ENCODE measurements at places on chromosomes 4 and X. TPM values are rescaled to one million over a fixed set of nuclear protein-coding genes. Genes with fewer than 3 reads are reported as not detected.

- no peak overlapping the region for H3K4me3 ChIP-seq
- no peak for DNase-seq
- H3K27ac ChIP-seq: no peak overlapping the region
- H3K36me3 ChIP-seq: no peaks in the 10 kb centered on the region
- no peaks in the 10 kb centered on the region for H3K4me1 ChIP-seq
Measured at GRCh38 chr4:67988991-67989390, 25.7 kb upstream of the TMPRSS11A start.

The HTR2C gene
- polyA plus RNA-seq: 0.08 TPM

- no peak overlapping the region for H3K4me3 ChIP-seq
- H3K27ac ChIP-seq: no peak overlapping the region
- DNase-seq: no peak
- H3K4me1 ChIP-seq: no peaks in the 10 kb centered on the region
- no peaks in the 10 kb centered on the region for H3K27me3 ChIP-seq
- H3K36me3 ChIP-seq: no peaks in the 10 kb centered on the region
Measured at GRCh38 chr4:111695677-111696076, 449.6 kb upstream of the FAM241A start.

The ABCG2 gene
- 4.3 TPM for polyA plus RNA-seq

DNA sequence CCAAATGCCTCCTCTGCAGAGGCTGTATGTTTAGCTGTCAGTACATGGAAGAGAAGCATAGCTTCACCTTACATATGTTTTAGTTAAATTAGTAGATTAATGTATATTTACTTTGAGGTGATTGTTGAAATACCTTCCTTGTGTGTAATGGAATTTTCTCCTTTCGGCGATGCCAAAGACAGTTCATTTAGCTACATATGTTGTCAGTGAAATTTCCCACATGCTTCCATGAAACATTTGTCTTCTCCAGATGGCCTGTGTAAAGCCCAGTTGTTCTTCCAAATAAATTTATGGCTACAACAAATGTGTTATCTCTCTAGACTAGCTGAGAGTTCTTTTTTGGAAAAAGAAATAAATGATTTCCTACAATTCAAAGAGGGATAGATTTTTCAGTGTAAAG is 95.2 kb downstream of the GPAT3 start:
- no peaks in the 10 kb centered on the region for H3K36me3 ChIP-seq
- peaks cover 7% of the 10 kb centered on the region for H3K4me1 ChIP-seq
- H3K4me3 ChIP-seq: no peak overlapping the region
- DNase-seq: no peak

DNA sequence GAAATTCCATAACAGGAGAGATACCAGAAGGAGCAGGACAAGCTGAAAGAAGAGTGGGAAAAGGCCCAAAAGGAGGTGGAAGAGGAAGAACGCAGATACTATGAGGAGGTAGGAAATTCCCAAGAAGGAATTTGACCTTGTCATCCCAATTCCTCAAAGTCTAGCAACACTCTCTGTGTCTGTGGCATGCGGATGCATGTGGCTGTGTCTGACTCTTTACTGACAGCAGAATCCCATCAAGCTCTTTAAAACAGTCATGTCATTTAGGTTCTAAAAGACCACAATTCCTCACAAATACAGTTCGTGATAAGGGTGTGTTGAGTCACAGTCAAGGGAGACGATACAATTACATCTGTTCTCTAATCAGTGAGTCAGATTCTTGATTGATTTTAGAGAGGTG is 68.5 kb downstream of the PHOX2B start:
- DNase-seq: no peak
- no peaks in the 10 kb centered on the region for H3K27me3 ChIP-seq
- no peaks in the 10 kb centered on the region for H3K4me1 ChIP-seq
- H3K4me3 ChIP-seq: no peak overlapping the region

DNA sequence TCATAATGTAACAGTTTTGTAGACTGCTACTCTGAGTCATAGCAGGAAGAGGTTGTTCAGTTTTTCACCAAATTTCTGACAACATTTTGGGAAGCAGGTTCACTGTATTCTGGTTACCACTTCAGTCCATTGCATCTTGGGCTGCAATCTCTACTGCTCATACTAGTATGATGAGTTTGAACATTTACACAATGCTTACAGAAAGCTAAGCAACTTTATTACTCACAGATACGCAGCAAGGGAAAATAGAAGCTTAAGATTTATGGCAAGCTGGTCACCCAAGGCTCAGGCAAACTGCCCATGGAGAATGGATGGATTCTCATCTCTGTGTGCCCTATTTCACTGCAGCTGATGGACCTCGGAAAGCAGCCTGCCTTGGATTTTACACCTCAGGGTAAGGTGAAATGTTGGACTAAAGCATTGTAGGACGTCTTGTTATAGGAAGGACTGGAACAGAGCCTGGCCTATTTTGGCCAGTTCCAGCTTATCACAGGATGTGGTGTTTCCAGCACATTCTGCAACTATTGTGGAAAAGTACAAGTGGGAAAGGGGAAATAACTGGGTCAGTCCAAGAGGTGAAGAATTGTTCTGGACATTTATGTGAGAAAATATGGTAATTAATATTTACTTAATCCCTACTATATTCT is 887.1 kb upstream of the AGA start:
- H3K36me3 ChIP-seq: no peaks in the 10 kb centered on the region
- no peak overlapping the region for H3K4me3 ChIP-seq
- no peak overlapping the region for H3K27ac ChIP-seq
- H3K27me3 ChIP-seq: no peaks in the 10 kb centered on the region

DNA sequence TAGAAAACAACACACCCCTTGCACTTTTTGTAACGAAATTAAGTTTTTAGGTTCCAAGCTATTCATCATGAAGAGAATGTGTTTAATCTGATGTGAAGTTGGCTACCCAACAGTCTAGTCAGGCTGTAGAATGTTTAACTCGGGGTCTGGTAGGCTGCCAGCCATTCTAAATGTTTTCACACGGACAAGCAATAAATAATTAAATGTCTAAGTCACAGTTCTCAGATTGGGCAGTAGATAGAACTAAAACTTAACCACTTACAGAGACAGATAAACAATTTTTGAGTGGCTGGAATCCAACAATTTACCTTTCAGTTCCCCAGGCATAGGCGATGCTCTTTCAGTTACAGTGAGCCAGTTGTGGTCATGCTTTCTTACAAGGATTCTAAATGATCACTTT is 66.5 kb downstream of the CHIC2 start:
- H3K27me3 ChIP-seq: no peaks in the 10 kb centered on the region
- no peaks in the 10 kb centered on the region for H3K36me3 ChIP-seq
- H3K27ac ChIP-seq: no peak overlapping the region
- H3K4me3 ChIP-seq: no peak overlapping the region

The CNGA1 gene
- polyA plus RNA-seq: 0.28 TPM

The CXorf65 gene
- 22.9 TPM for polyA plus RNA-seq

DNA sequence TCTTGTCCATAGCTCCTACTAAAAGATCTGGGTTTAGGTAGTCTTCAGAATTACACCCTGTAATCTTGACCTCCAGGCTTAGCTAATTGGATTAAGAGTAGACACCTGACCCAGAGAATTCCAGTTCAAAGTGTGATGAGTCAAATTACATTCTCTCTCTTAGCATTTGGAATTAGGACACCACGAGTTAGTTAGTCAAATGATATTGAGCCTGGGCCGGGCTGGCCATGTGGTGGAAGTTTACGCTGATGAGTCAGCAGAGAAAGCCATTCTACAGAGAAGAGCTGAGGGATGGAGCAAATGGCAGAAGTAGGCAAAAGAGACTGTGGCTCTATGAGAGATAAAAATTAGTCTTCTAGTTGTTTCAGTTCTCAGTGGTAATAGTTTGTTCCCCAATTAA is 31.1 kb downstream of the CEP44 start:
- DNase-seq: no peak
- no peaks in the 10 kb centered on the region for H3K27me3 ChIP-seq
- no peak overlapping the region for H3K27ac ChIP-seq
- H3K36me3 ChIP-seq: no peaks in the 10 kb centered on the region
- H3K4me1 ChIP-seq: no peaks in the 10 kb centered on the region

DNA sequence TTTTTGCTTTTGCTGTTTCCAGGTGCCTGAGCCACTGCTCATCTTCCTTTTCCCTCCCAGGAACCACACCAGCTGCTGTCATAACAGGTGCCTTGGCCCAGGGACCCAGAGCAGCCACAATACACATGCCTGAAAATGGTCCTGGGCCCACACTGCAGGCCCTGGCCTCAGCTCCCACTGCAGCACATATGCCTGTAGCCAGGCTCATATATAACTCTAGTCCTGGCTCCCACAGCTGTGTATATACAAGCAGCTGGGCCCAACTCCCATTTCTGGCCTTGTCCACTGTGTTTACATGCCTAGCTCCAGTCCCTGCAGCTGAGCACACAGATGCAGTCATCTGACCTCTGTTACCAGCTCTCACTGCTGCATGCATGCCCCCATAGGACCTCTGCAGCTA is 930.5 kb downstream of the ADGRL3 start:
- no peaks in the 10 kb centered on the region for H3K4me1 ChIP-seq
- H3K27ac ChIP-seq: no peak overlapping the region
- H3K4me3 ChIP-seq: no peak overlapping the region
- DNase-seq: no peak

GRCh38 chr4:171812333-171812664 is 905 bp upstream of the GALNTL6 start:
- H3K27ac ChIP-seq: no peak overlapping the region
- H3K4me1 ChIP-seq: no peaks in the 10 kb centered on the region
- no peak for DNase-seq
- no peaks in the 10 kb centered on the region for H3K27me3 ChIP-seq
- no peaks in the 10 kb centered on the region for H3K36me3 ChIP-seq

The GJB1 gene
- 26.2 TPM for polyA plus RNA-seq

DNA sequence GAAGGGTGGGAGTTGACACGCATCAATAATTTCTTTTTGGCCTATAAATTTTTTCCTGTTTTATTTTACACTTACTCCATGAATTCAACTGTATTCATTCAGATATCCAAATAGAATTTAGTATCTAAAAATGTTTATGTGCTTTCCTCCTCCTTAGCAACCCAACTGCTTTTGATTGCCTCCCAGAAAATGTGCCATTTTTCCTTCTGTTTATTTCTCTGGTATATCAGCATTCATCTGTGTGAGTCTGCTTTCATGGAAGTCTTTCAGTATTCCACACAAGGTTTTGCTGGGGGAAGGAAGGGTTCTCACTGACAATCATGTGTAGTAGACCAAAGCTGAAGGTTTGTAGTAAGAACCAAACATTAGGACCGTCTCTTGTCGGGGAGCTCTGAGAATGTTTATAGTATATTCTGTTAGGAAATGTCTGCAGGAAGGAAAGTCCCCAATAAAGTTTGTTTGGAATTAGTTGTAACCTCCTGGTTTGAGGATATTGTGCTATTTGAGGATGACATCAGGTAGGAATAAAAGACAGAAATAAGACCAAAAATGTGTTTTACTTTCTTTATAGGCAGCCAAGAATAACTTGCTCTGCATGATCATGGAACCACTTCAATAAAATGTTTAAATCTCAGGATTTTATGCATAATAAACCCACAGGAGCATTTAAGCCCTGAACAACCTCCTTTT is 673.6 kb upstream of the INTU start:
- no peak for DNase-seq
- H3K4me3 ChIP-seq: no peak overlapping the region
- H3K27me3 ChIP-seq: no peaks in the 10 kb centered on the region
- H3K27ac ChIP-seq: no peak overlapping the region

GRCh38 chr4:17008834-17009345 is 110.4 kb upstream of the LDB2 start:
- no peaks in the 10 kb centered on the region for H3K4me1 ChIP-seq
- H3K27ac ChIP-seq: no peak overlapping the region
- no peak overlapping the region for H3K4me3 ChIP-seq
- H3K36me3 ChIP-seq: no peaks in the 10 kb centered on the region
- DNase-seq: no peak

The TEC gene
- 3.5 TPM for polyA plus RNA-seq
